ENCODE measurements at places on chromosomes 1 and 21.

- DNase-seq: no peak
Observed at GRCh38 chr1:6329851-6330250, 63.7 kb downstream of the ACOT7 start.

DNA sequence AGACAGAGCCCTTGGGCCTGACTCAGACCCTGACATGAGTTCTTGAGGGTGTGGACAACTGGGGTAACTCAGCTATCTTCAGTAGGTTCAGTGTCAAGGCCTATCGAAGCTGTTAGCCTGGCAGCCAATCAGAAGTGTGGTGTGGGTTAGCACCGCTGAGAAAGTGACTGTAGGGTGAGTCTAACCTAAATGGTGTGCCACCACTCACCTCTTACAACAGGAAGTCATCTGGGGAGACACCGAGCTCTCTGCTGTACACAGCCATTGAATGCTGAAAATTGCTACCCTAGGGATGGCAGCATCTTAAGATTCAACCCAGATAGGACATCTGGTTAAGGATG, 44.6 kb downstream of the RASSF5 start:
- DNase-seq: no peak

DNA sequence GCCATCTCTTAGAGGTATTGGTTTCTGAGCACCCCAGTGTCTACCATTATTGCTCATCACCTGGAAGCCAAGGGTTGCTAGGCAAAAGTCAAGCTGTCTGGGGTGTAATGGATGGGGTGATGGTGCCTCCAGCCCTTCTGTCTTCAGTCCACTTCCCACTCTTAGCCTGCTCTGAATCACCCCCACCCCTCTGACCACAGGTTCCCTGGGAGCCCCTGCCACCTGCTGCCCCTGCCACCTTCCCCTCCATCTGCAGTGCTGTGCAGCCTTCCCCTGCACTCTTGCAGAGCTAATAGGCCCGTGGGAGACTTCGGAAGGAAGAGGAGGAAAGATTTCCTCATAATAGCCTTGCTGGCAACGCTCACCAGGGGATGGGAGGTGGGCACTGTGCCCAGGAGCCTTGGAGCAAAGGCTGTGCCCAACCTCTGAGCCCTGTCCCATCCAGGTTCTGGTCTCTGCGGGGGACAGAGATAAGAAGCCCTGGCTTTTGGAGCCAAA, 35.5 kb downstream of the CAPN2 start:
- DNase-seq: peak; percentile 59

GRCh38 chr1:156951371-156951770, 30.9 kb downstream of the LRRC71 start:
- no peak for DNase-seq

DNA sequence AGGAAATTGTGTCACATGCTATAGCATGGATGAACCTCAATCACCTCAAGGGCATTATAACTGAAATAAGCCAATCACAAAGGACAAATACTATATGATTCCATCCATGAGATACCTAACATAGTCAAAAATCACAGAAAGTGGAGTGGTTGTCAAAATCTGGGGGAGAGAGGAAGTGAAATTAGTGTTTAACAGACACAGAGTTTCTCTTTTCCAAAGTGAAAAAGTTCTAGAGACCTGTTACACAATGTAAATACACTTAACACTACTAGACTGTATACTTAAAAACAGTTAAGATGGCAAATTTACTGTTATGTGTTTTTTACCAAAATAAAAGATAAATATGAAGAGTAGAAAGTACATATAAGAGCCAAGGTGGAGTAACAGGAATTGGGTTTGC, 31.8 kb downstream of the ZNF644 start:
- no peak for DNase-seq

DNA sequence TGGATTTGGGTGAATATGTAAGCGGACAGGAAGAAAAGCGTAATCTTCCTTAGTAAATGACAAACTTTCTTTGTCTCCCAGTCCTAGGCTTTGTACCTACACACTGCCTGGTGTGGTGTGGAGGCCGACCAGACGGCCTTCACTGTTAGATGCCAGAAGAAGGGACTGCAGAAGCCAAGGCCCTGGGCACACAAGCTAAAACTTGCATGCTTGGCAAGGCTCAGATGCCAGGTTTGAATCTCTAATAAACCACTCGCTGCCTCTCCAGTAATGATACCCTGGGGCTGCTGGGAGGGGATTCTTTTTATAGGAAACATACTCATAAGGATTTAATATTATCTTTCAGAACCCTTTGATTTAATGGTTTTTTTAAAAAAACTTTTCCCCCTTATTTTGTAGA, 263.8 kb downstream of the PTPRC start:
- no peak for DNase-seq

DNA sequence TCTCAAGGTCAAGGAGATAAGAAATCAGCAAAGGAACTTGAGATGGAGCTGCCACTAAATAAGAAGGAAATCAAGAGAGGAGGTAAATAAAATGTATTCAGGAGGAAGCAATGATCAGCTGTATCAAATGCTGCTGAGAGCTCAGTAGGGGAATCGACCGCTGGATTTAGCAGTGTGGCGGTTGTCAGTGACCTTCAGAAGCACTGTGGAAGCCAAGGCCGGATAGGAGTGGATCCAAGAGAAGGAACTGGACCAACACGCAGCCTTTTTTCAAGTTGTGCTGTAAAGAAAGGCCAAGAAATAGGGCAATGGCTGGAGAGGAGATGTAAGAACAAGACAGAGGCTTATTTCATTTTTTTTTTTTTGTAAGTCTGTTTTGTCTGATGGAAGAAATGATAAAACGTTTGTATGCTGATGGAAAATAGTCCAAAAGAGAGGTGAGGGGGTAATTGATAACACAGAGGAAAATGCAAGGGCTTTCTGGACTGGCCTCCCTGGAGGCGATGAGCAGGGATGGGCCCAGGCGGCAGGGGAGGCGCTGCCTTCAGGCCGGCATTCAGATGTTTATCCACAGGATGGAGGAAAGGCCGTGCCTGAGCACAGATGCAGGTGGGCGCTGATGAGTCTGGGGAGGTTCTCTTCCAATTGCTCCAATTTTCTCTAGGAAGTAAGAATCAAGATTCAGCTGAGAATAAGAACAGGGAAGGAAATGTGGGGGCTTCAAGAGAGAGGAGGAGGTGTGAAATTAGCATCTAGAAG, 17.5 kb upstream of the FAM43B start:
- no peak for DNase-seq

- DNase-seq: no peak
Observed at GRCh38 chr1:150512846-150513245, 2.7 kb upstream of the FALEC start.

GRCh38 chr1:164804366-164804765, 245.4 kb downstream of the PBX1 start:
- DNase-seq: no peak

DNA sequence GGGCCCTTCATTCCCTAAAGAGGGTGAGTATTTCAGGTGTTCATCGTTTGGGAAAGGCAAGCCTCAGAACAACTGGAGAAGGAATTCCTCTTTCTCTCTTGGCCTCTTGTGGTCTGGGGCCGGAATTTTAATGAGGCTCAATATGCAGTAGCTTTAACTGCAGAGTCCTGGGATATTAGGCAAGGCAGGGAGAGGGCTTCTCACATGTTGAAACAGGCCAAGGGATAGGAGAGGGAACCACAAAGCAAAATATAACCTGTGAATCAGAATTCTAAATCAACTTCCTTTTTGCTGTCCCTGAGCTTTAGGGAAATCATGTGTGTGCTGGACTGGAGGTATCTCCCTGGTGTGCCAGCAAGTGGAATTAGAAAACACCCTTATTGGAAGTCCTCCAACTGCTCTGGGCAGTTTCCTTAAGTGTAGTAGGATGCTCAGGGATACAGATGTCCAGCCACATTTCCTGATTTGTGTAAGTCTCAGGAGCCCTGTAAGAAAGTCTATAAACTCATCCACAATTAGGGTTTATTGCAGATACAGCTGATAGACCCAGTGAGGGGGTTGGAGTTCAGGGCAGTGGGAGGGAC, 215.8 kb upstream of the ZRANB2 start:
- DNase-seq: no peak

DNA sequence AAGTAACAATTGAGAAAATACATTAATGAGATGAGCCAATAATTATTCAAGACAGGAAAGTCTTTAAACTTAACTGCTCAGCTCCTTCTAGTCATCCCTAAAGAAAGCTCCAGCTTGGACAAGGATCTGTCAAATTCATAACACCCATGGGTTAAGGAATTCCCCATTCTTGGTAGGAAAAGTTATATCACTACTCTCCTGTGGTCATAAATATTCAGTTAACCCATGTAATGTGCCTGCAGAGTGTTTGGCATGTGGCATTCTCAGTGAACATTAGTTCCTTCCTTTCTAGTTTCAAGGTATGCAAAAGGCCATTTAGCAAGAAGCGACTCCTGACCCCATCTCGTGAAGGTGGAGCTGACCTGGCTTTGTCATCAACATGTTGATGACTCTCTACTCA, 76.7 kb upstream of the VCAM1 start:
- no peak for DNase-seq
